ENCODE measurements at places on chromosomes 11 and 22.
A peak's percentile ranks its signal among the peaks of the same experiment; 100 is the strongest.

GRCh38 chr22:48945621-48946458, 881.8 kb downstream of the BRD1 start:
- no peak for DNase-seq

- DNase-seq, result no peak
Measured at GRCh38 chr11:125494031-125494360, 2.1 kb downstream of the FEZ1 start.

- peak; percentile 52 for DNase-seq
Measured at GRCh38 chr22:41598081-41598480, 8.4 kb upstream of the PMM1 start.

- no peak for DNase-seq
Measured at GRCh38 chr11:120295099-120295498, 30.0 kb upstream of the TLCD5 start.

GRCh38 chr11:100581318-100581717, 105.8 kb upstream of the ARHGAP42 start:
- no peak for DNase-seq

DNA sequence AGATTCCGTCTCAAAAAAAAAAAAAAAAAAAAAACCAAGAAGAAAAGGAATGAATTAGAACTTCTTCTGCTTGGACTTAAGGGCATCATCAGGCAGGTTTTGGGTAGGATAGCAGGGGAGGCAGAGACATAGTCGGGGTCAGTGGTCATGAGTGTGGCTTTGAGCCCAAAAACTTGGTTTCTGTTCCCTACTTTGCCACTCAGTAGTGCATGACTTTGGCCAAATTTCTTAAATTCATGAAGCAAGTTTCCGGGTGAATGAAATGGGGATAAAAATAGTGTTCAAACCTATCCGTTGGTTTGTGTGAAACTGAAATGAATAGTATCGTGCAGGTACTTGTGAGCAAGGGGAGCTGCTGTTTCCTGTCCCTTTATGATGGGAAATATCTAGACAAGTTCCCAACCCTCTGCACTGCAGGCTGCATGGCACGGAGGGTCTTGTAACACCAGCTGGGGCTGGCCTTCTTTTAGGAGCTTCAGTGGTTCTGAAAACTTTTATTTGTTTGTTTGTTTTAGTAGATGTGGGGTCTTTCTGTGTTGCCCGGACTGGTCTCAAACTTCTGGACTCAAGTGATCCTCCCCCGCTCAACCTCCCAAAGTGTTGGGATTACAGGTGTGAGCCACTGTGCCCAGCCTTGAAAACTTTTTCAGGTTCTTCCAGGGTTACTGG, 18.4 kb downstream of the NEAT1 start:
- DNase-seq, result peak; percentile 16

DNA sequence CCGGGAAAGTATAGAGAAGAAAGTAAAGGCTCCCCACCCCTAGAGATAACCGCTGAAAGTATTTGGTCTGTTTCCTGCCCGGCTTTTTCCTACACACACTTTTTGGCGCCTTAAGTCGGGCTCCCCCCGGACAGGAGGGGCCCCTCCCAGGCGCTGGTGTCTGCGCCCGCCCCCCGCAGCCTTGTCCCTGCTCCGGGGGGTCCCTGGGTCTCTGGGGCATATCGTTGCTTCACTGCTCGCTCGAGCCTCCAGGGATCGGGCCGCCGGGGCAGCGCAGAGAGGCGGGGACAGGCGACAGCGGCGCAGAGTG, 928 bp upstream of the CRACR2B start:
- DNase-seq, result no peak

DNA sequence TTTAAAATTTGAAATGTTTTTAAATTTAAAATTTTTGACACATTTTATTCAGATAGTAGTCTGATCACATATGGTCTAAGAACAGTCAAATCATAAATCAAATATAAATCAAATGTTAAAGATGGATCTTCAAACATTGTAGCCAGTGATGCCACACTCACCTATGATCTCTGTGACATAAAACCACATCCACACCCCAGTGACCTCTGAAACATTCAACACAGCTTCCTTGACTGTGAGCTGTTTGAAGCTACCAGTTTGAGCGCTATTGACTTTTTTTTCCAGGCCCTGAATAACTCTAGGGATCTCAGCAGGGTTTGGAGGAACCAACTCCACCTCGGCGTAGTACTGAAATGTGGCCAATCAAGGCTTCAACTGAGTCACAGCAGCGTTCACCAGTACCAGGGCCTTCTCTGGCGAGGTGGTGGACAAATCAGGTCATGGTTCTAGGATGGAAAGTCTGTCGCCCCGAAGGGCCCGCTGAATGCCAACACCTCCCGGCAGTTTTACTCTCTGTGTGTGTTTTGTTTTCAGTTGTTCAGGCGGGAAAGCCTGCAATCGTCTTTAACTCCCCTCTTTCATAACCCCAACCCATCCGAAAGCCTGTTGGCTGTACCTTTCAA, 4.3 kb upstream of the MARK2 start:
- DNase-seq, result no peak

- no peak for DNase-seq
Measured at GRCh38 chr11:12238420-12238819, 128.0 kb downstream of the MICAL2 start.

DNA sequence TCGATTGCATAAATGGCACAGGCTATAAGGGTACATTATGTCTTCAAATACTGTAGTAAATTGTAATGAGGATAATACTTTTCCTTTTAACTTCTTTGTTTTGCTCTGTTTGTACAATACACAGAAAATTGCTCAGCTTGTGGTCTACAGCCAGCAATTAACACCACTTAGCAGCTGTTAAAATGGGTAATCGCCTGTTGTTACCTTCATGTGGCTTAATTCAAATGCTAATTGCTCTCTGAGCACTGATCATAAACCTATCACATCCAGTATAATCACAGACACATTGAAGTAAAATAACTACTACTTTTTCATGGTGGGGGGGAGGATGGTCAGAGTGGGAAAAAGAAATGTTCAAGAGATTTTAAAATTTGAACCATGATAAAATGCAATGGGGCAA, 1164.1 kb upstream of the CNTN5 start:
- DNase-seq, result no peak

DNA sequence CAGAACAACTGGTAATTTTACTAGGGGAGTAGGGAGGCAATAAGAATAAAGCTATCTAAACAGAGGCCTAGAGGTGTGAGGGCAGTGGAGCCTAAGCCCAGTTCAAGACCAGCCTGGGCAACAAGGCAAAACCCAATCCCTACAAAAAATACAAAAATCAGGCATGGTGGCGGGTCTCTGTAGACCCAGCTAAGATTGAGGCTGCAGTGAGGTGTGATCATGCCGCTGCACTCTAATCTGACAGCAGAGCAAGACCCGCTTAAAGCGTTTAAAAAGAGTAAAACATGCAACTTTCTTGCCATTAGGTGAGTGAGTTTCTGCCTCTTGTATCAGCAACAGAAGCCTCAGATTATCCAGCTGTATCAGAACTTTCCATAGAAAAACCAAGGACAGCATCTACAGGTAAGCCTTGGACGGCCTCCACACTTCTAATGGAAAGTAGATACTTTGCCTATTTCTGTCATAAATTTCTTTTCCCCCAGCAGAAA, 12.1 kb downstream of the TAF1D start:
- DNase-seq, result no peak

- DNase-seq, result no peak
Measured at GRCh38 chr22:43183496-43184277, 3.2 kb downstream of the TTLL12 start.

DNA sequence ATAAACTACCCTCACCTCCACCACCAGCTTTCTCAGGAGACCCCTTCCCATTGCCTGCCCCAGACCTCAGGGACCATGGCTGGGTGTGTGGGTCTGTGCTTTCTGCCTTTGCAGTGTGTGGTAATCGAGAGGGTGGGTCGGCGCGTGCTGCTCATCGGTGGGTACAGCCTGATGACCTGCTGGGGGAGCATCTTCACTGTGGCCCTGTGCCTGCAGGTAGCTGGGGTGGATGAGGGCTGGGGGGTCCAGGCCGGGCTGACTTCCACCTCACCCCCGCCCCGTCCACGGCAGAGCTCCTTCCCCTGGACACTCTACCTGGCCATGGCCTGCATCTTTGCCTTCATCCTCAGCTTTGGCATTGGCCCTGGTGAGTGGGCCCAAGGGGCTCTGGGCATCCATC, 10.5 kb upstream of the MIF start:
- DNase-seq, result no peak

- no peak for DNase-seq
Measured at GRCh38 chr22:43682851-43683250, 129.3 kb downstream of the EFCAB6 start.

GRCh38 chr22:29070490-29070889, 2.3 kb upstream of the KREMEN1 start:
- DNase-seq, result no peak

DNA sequence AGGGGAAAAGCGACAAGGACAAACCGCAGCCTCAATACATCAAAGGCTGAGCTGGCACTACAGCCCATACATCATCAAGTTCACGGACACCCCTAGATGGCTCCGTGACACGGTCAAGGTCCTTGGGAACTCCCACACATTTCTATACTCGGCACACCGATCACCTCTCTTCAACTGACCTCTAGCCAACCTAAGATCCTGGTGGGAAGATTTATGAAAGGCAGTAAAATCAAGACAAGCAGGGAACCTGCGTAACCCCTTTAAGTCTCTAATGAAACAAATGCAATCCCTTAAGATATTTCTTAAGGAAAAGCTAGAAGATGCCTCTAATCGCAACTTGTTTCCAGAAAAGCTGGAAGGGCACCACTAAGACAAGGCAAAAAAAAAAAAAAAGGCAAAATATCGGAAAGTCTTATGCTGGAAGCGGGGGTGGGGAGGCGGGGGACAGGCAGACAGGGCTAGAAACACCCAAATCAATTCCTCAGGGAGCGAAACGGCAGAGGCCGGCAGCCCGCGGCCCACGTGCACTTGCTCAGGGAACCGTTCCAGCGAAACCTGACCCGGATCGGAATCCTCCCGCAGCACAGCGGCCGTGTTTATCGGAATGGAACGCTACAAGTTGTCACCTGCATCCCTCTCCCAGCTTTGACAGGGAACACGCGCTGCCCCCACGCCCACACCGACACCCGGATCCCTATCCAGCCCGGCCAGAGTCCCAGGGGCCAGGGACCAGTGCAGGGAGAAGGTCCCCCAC, 1.4 kb downstream of the ARHGAP20 start:
- no peak for DNase-seq

- no peak for DNase-seq
Measured at GRCh38 chr11:86800076-86800959, at the start of gene PRSS23. TSS of gene PRSS23 (plus strand) at chr11:86800542. CDS start at chr11:86807644, 7,102 bp downstream.

GRCh38 chr11:6576471-6577373, 26.7 kb downstream of the RRP8 start:
- DNase-seq, result peak; percentile 40
